ENCODE measurements at places on chromosomes 1 and 21. TPM values are rescaled to one million over a fixed set of nuclear protein-coding genes. Genes with fewer than 3 reads are reported as not detected.

The SNIP1 gene
- total RNA-seq, result 19.8 TPM

The CASQ2 gene
- 2.3 TPM for total RNA-seq

DNA sequence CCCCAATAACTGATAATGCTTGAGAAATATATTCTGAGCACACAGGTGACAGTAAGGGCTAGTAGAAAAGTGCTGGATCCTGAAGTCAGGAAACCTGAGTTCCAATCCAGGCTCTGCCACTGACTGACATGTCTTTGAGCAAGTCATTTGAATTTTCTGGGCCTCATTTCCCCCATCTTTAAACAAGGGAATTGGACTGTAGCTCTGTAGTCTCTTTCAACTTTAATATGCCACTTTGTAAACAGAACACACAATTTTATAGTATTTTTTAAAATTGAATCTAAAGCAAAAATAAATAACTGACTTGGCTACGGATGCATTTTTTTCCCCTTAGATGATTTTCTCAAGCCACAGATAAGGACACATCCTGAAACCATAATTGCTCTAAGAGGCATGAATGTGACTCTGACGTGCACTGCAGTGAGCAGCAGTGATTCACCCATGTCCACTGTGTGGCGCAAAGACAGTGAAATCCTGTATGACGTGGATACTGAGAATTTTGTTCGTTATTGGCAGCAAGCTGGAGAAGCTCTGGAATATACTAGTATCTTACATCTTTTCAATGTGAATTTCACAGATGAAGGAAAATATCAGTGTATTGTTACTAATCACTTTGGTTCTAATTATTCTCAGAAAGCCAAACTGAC lies 37.0 kb downstream of the LRIG2 start:
- DNase-seq, result peak; percentile 35

DNA sequence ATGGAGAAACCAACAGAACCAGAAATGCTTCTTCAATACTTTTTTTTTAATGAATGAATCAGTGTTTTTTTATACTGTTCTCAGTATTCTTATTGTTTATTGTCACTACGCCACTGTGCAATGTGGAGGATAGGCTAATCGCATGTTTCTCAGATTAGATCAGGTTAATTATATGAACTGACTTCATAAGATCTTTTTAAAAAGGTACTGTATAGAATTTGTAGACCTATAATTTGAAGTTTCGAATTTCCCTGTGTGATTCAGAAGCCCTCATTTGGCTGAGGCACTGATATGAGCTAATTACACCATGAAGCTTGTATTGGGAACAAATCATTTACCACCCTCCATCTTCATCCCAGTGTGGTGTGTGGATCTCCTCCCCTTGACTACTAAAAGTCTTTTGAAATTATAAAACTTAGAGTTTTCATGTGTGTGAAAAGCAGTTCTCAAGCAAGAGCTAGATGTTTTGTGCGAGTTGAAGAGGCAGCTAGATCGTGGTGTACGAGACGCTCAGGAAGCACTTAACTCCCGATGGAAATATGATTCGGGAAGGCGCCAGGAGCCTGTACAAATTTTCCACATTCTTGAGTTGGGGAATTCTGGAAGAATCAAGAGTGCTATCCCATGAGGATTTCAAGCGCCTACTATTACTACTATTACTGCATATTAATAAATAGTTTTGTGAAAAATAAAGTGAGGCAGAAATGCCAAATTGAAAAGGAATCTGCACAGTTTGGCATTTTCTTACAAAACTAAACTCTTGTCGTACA lies 52.1 kb upstream of the KCNE2 start:
- DNase-seq, result no peak

The ATG4C gene
- total RNA-seq, result 8.8 TPM

DNA sequence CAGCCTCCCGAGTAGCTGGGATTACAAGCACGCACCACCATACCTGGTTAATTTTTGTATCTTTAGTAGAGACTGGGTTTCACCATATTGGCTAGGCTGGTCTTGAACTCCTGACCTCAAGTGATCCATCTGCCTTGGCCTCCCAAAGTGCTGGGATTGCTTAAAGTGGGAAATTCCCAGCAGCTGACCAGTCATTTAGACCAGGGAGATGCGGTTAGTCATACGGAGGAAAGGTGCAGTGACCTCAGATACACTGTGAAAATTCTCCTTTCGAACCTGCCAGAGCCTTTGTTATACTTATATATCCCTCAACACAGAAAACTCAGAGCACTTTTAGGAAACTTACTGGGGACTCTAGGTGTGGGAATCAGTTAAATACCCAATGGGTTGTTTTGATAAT lies 39.6 kb downstream of the MAP10 start:
- no peak for DNase-seq

DNA sequence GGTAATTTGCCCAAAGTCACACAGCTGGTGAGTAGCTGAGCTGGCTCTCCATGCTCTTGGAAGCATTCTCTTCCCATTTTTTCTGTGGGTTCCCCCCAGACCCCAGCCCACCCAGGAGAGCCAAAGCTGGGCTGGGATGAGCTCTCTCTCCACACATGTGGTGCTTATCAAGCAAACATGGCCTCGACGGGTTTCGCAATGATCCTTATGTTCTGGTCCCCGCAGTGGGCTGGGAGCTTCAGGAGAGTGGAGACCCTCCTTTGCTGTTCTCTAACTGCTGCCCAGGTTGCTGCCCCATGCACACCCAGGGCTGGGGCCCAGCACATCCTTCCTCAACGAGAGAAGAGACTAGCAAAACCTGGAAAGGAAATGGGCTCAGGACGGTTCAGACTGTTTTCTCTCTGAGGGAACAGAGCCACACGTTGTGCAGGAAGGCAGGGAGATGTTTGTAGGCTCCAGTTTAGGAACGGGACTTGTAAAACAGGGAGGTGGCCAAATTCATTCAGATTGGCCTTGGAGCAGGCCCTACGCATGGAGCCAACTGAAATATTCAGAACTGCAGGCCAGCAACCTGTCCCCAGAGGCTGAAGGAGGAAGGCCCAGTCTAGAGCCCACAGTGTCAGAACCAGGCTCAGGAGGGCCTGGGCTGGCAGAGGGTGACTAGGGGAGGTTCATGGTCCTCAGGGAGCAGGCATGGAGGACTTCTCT lies 27.2 kb upstream of the CSF1 start:
- DNase-seq, result peak; percentile 45

DNA sequence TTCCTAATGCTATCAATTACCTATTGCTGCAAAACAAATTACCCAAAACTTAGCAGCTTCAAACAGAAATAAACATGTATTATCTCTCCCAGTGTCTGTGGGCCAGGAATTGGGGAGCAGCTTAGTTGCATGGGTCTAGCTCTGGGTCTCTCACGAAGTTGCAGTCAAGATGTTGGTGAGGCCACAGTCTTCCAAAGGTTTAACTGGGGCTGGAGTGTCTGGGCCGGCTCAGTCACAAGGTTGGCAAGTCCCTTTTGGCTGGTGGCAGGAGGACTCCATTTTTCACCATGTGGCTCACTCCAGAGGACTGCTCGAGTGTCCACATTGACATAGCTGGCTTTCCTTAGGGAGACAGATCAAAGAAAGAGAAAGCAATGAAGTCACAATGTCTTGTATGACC lies 5.0 kb upstream of the LRP8 start:
- no peak for DNase-seq

DNA sequence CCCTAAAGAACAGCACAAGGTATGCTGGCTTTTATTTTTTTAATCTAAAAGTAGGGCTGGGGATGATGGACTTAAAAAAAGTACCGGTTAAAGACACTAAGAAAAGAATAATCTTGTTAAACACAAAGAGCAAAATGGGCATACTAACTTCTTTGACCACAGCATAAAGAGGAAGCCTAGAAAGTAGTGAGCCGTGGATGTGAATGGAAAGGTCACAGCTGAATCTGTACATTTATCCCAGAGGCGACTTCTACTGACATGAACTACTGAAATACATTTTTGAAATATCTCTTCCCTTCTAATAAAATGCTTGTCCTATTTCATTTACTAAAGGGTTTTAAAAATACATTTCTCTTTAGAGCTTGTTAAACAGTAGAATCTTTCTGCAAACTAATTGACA lies 140.7 kb downstream of the SLC45A1 start:
- DNase-seq, result no peak

The SPRR2F gene
- 33.1 TPM for total RNA-seq

The HES5 gene
- total RNA-seq, result not detected

The SLAMF1 gene
- total RNA-seq, result not detected

- no peak for DNase-seq
Measured at GRCh38 chr21:21159253-21159899, 161.2 kb downstream of the NCAM2 start.

DNA sequence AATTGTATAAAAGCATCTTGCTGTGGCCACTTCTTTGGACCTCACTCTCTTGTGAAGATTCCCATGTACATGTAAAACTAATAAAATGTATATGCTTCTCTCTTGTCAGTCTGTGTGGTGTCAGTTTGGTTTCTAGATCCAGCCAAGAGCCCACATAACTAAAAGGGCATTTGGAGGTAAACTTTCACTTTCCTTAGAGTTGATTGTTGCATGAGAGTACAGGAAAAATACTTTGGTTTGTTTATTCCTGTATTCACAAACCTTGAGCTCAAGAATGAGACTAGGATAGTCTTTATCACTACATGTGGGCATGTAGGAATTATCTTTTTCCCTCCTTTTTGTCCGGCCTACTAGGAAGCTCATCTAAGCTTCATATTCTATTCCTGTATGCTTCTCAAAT lies 50.9 kb downstream of the KCTD3 start:
- no peak for DNase-seq

The DNASE2B gene
- not detected for total RNA-seq

- DNase-seq, result no peak
Measured at GRCh38 chr21:45931397-45931969, 50.1 kb upstream of the COL6A1 start.

The SPRR1B gene
- total RNA-seq, result not detected

DNA sequence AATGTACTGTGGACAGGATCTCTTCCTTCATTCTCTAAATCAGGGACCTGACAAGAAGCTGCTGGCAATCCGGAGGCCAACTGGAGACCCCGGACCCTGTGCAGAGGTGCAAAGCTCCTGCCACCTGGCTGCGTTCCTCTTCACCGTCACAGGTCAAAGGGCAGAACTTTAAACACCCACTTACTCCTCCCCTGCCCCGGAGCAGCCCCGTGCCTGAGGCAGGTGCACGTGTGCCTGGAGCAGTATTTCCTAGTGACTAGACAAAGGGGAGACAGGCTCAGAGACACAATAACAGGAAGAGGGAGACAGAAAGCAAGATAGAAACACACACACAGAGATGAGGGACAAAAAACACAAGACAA lies 6.6 kb upstream of the PIGC start:
- no peak for DNase-seq

DNA sequence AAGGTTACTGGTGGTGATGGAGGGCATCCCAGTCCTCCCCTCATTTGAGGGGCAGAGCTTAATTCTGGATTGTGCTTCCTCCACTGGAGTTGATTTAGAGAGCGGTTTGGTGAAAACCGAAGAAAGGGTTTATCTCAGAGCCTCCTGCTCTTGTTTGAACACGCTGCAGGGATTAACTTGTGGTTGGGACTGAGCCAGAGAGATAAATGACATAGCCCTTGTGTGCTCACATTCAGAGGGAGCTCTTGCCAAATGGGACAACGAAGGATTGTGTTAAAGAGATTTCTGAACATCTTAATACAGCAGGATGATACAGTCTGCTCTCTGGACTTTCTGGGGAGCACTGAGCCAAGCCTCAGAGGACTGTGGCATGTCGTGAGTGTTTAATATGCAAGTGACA lies 308.2 kb downstream of the DISC1 start:
- no peak for DNase-seq

DNA sequence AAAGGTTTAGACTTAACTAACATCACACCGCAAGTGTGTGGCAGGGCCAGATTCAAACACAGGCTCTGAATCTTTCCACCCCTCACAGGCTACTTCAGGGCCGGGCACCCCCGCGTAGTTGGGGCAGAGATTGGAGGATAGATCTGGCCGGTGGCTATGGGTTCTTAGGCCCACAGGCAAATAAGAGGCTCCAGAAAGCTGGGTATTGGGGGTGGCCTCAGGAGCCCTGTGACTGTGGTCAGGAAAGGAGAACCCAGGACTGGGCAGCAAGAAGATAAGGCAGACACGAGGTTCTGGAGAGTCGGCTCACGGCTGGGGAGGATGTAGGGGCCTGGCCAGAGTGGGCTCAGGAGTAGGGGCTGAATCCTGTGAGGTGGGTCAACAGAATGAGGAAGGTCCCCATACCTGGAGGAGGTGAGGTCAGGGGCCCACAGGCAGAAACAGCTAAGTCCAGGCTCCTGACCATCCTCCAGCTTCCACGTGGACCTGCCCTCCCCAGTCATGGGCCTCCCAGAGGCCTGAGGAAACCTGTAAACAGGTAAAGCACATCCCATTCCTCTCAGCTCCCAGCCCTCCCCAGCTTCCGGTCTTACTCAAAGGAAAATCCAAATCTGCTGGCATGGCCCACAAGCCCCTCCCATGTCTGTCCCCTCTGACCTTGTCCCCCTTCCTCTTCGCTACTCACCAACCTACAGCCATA lies 306.2 kb downstream of the MATN1 start:
- no peak for DNase-seq

DNA sequence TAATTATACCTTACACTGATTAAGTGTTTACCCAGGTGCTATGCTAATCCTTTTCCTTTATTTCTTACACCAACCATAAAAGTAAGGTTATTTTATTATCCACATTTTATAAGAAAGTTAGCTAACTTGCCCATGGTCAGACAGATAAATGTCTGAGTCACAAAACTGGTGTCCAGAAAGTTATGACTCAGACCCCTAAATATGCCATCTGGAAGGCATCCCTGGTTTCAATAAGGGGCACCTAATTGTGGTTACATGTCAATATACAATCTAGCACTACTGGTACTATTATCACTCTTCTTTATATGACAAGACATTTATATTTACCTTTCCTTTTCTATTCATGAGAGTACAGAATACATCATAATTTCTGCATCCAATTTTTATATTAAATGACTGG lies 496.5 kb upstream of the ADGRL2 start:
- DNase-seq, result no peak

- DNase-seq, result no peak
Measured at GRCh38 chr1:225987491-225988316, 11.4 kb downstream of the SDE2 start.

The KCNA2 gene
- total RNA-seq, result 0.65 TPM

The PPM1J gene
- 1.4 TPM for total RNA-seq

The FAM72B gene
- 0.94 TPM for total RNA-seq

- no peak for DNase-seq
Measured at GRCh38 chr1:227562933-227563323, 428 bp upstream of the ZNF678 start.

- DNase-seq, result no peak
Measured at GRCh38 chr1:9037476-9038337, 11.5 kb upstream of the SLC2A7 start.

DNA sequence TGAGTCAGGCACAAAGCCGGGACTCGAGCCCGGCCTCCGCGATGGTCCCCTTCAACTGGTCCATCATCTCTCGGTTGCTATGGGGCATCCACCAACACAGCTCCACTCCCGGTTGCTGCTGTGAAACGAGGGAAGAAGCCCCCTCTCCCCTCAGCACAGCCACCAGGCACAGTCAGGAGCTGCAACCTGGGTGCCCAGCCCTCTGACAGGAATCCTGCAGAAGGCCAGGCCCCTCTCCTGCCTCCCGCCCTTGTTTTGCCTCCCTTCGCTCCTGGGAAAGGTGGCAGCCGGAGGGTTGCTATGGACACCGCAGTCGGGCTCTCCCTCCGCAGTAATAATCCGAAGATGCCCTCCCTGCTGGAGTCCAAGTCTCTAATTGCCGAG lies 8.9 kb upstream of the KCNN3 start:
- DNase-seq, result no peak
